Stimulated activated CD4-positive, alpha-beta T cell treated with anti-CD3 and anti-CD28 coated beads, Interleukin-4, amount 100 ng/mL, for 24 hours (primary cell): ENCODE measurements at places on chromosomes 11 and 22.

- DNase-seq, result no peak
Observed at GRCh38 chr22:47171441-47172221, 409.2 kb downstream of the TBC1D22A start.

DNA sequence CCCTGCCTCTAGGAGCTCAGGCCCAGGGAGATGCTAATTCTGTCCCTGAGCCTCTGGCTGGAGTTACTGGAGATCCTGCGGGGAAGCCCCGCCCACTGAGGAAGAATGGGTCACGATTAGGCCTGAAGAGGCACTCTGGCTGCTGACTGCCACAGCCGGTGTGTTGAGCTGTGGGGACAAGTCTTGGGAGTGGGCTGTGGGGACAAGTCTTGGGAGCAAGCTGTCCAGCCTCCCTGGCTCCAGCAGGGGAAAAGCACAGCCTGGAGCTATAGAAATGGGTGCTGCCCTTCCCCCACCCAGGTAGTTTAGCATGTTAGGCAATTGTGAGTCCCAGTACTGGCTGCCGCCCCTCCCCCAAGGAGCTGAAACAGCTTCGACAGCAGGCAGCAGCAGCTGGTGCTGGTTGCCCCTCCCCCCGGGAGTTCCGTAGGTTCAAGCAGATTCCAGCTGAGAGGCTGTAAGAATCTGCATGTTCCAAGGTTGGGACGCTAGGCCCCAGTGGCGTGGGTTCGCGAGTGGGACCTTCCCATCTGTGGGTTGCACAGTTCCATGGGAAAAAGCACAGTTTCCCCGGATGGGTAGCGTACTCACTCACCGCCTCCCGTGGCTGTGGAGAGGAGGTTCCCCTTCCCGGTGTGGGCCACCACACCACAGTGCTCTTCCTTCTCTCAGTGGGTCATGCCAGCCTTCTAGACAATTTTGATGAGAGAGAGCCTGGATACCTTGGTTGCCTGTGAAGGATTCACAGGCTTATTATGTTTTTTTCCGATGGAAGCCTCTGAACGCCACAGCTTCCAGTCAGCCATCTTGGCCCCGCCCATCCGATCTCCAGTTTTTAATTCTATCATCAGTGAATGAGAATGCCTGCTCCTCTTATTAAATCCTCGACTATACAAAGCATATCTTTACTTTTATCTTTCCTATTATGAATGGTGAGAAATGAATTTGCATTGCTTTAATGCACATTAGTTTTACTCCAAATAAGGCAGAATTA is 61.5 kb downstream of the MSANTD4 start:
- no peak for DNase-seq

DNA sequence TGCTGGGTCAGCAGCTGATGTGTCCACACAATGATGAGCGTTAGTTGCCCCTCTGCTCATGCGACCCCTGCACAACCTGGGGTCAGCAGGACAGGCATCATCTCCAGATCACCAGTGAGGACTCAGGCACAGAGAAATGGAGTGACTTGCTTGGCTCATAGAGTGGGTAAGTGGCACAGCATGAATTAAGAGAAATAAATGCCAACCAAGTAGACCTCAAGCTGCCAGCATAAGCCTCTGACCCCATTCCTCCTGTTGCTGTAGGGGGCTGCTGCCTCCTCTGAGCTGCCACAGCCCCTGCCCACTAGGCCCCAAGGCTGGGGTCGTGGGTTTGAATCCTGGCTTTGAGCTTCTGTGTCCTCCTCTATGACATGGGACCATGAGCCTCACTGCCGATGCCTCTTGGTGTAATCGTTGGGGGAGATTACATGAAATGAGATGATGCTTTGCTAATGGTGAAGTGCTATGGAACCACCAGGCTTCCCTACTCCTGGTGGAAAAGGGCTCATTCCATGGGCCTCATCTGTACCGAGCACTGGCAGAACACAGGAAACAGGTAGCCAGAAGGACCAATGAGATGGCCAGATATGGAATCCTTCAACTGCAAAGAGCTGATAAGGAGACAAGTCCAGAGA is 33.6 kb downstream of the LRRC32 start:
- DNase-seq, result no peak

- DNase-seq, result no peak
Observed at GRCh38 chr11:116637766-116638165, 135.0 kb downstream of the BUD13 start.

- DNase-seq, result no peak
Observed at GRCh38 chr11:5242208-5242607, 7.4 kb downstream of the HBG1 start.

- no peak for DNase-seq
Observed at GRCh38 chr11:45563810-45564209, 101.6 kb downstream of the CHST1 start.

DNA sequence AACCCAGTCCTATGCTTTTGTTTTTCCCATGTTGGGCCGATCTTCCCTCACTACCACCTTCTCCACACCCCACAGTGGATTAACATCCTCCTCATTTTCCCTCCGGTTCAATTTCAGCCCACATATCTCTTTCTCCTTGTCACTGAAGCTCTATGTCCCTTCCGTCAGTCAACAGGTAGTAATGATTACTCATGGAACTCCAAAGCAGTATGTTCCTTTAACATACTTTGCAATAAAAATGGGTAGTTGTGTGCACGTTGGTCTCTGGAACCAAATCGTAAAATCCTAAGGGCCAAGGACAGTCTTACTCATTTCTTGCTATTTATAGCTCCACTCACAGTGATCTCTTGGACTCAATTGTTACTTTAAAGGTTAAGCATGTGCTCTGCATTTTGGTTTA is 20.2 kb downstream of the AMOTL1 start:
- no peak for DNase-seq

- no peak for DNase-seq
Observed at GRCh38 chr11:36062796-36063365, 119.0 kb downstream of the LDLRAD3 start.
